ENCODE measurements at places on chromosomes 1 and 21.

- DNase-seq = no peak
These were observed 125.6 kb downstream of the BARHL2 start for GRCh38 chr1:90591355-90591969.

DNA sequence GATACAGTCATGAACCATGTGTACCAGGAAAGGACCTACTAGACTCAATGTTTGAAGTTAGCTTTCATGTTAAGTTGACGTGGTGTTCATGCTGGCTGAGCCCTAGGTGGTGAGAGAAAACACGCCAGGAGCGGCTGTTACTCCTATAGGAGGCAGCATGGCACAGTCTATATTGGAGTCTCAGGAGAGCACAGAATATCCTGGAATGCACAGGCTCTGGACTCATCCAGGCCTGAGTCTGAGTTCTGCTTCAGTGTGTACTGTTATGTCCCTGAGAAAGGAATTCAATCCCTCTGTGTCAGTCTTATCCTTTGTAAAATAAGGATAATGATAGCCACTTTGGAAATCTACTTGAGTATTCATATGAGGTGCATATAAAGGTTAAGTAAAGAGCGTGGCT, 41.2 kb downstream of the DPT start:
- DNase-seq = no peak

DNA sequence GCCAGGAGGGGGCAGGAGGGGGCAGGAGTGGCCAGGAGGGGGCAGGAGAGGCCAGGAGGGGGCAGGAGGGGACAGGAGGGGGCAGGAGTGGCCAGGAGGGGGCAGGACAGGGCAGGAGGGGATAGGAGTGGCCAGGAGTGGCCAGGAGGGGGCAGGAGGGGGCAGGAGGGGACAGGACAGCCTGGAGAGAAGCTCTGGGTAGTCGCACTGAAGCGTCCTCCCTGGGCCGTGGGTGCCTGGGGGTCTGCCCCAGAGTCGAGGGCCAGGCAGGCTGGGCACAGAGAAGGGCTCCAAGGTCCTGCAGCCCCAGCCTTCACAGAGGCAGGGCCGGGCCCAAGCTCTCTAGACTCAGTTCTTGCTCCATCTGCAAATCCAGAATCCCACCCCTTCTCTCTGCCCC, 22.9 kb downstream of the MEGF6 start:
- DNase-seq = no peak

- no peak for DNase-seq
These were observed 114.3 kb downstream of the DHRS3 start for GRCh38 chr1:12503709-12504108.

DNA sequence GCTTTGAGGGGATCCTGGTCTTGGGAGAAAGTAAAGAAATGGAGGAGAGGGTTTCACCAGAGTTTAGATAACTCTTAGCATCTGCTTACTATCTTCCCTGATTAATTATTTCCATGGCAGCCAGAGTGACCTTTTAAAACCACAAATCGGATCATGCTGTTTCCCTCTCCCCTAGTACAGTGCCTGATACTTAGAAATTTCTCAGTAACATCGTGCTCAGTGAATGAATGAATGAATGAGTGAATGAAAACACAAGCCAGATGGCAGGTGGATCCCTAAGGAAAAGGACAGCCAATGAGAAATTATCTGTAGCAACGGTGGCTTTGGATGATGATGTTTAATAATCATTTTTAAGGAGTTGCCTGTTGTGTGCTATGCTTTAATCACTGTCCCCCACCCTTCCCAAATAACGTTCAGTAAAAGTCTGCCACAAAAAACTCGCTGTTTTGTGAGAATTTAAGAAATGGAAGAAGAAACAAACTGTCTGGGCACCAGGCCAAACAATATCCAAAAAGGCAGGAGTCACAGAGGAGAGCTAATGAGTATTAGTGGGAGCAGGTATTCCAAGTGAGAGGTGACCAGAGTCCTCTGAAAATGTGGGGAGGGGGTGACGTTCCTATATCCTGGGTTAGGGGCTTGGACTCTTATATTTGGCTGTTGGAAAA, 737 bp upstream of the SMAP2 start:
- DNase-seq = no peak

DNA sequence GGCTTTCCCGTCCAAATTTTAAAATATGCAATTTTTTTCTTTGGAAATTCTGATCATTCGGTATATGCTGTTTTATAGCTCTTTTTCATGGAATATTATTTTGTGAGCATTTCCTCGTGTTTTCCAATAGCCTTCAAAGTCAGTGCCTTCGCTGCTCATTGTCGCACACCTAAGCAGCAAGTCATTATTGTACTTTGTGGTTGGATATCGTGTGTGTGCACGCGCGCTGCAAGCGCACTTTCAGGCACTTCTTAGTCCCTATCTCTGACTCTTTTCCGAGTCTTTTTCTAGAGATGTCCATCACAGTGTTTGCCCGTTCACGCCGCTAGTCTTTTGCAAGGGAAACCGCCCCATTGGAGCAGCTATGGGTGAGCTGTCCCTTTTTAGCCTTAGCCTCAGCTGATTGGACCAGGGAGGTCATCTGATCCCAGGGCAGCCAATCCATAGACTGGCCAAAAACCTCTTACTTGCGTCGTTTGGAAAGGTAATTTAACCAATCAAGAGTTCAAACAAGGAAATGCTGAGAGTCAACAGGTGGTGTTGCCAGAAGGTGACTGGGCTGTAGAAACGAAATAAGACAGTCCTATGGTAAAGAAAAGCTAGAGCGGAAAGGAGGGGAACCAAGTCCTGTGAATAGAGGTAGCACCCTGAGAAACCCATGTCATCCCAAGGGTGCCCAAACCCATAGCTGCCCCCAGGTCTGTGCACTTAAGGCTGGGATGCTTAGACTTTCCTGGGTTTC, 710 bp upstream of the HYI start:
- DNase-seq = peak; percentile 86

- DNase-seq = no peak
These were observed 21.6 kb downstream of the TNN start for GRCh38 chr1:175089136-175089718.

DNA sequence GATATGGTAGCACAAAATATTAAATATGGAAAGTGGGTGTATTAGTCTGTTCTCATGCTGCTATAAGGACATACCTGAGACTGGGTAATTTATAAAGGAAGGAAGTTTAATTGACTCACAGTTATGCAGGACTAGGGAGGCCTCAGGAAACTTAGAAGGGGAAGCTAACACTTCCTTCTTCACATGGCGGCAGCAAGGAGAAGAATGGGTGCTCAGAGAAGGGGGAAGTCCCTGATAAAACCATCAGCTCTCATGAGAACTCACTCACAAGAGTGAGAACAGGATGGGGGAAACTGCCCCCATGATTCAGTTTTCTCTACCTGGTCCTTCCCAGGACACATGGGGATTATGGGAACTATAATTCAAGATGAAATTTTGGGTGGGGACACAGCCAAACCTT, 15.8 kb upstream of the BACE2 start:
- no peak for DNase-seq

DNA sequence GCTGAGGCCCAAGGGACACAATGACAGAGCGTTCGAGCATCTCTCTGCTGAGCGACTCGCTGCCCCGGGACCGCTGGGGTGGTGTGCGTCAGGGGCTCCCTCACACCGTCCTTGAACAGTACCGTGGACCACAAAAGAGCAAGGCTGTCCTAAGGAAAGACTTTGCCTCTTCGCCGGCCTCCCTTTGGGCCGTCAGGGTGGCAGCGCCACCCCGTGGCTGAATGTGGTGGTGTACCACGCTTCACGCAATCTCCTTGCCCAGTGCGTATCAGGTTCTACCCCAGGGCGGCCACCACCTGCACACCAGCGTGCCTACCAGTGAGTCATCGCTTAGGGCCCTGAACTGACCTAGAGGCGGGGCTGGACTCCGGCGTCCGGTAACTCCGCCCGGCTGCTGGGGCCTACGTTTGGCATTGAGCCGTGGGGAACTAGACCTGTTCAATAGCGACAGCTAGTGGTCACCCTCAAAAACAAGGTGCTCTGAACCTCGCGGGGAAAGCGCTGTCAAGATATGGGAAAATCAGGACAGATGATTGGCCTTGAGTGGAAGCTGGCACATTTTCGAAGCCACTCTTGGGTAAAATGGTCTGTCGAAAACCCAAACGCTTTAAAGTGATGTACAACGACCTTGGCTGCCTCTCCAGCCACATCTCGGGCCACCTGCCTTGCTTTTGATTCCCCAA, 8.1 kb upstream of the TRAF3IP3 start:
- DNase-seq = peak; percentile 82

GRCh38 chr1:196723325-196724185, 51.1 kb upstream of the CFHR3 start:
- DNase-seq = peak; percentile 31

- DNase-seq = no peak
These were observed 46.6 kb upstream of the SCAF4 start for GRCh38 chr21:31778546-31778945.

GRCh38 chr1:218496561-218496960, 151.4 kb downstream of the TGFB2 start:
- DNase-seq = no peak

DNA sequence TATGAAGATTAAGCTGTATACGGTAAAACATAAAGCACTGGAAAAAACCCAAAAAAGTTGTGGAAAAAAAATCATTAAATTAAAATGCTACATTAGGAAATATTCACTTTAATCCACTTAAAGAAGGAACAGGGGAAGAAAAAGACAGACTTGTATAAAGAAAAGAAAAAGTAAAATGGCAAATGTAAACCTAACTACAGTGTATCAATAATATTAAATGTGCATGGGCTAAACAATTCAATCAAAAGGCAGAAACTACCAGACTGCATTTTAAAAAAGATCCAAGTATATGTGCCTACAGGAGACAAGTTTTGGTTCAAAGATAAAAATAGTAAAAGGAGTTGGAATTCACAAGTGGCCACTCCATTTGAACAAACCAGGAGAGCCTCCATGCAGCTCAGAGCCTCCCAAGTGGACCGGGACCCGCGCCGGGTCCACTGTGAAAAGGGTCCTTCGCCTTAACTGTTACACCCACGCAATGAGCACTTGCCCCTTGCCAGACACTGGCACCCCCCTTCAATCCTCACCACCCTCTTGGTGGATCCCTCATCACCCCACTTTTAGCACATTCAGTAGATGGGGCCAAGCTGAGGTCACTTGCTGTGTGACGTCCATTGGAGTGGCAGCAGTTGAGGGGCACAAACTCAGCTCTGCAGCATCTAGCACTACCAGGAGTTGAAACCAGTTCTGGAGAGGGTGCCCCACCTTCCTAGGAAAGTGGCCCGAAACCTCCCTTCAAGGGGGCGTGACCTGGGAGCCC, 898 bp downstream of the C1orf174 start:
- DNase-seq = no peak

- no peak for DNase-seq
These were observed 6.1 kb upstream of the C1orf53 start for GRCh38 chr1:197896301-197896700.

DNA sequence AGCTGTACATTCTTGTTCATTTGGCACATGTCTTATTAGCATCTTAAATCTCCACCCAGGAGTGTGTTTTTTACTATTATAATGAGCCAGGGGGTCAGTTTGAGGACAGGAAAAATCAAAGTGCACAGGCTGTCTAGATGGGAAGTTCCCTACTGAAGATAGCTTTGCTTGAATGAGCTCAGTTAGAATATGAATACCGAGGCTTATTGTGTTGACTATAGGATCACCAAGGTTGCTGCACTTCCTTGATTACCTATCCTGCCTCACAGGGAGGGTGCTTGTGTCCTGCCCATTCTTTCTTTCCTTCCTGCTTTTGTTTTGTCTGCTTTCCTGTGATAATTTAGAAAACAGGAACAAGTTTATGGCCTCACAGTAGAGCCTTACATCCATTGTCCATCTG, 16.3 kb downstream of the PHGDH start:
- DNase-seq = no peak

- DNase-seq = no peak
These were observed 10.2 kb downstream of the LY9 start for GRCh38 chr1:160806109-160806665.

GRCh38 chr1:227192163-227192562, 126.1 kb downstream of the CDC42BPA start:
- DNase-seq = no peak

DNA sequence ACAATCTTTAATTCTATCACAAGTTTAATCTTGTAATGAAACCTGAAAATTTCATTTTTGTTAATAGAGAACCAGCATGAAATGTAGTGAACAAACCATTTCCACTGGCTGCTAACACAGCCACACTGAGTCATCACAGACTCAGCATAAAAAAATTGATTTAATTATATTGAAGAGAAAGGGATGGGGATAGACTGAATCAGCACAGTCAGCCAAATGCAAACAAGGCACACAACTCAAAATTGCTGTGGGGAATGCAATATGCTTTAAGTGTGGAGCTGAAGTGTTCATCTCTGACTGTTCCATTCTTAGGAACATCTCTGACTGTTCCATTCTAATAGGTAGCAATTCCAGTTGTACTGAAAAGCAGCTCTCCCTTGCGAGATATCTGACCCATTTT, 299.8 kb downstream of the MRPL39 start:
- no peak for DNase-seq

DNA sequence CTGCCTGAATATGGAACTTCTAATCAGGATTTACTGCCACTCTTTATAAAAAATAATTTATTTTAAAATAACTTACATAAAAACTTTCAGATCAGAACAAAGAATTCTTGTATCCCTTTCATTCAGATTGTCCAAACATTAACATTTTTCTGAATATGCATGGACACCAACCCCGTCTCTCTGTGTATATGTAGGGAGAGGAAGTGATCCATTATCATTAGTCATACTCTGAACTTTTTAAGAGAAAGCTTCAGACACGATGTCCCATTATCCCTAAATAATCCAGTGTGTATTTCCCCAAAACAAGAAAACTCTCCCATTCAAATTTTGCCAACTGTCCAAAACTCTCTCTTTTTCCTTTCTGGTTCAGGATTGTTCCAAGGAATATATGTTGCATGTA, 122.3 kb upstream of the CXADR start:
- DNase-seq = no peak

DNA sequence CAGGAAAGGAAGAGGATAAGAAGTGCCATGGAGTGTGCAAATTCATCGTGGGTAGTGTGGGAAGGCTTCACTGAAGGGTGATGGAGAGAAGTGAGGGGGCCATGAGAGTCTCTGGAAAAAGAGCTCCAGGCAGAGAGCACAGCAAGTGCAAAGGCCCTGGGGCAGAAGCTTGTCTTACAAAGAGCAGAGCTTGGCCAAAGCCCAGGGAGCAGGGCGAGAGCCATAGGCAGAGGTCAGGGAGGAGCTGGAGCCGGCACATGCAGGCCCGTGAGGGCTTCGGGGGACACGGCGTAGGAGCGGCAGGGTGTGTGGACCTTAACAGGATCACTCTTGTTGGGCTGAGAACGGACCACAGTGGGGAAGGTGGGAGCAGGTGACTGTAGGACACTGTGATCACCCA, 83.7 kb upstream of the EDN2 start:
- no peak for DNase-seq

DNA sequence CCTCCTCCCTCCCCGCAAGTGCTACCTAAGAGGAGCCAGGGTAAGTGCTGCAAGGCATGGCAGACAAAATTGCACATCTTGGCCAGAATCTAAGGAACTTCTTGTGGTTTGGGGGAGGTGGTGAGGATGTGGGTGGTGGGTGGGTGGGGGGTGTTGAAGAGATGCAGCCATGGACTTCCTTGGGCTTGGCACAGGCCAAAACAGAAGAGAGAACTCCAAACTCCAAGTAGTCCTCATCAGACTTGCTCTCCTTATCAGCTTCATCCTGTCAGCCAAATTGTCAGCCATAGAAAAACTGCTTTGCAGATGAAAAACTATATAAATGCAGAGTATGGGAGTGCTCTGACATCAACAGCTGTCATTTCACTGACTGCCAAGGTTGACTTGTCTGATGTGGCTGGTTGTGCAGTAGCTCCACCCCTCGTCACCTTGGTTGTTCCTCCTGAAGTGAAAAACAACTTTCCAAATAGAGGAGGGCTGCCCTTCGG, 7.1 kb downstream of the AMIGO1 start:
- DNase-seq = no peak

- DNase-seq = no peak
These were observed 24.1 kb downstream of the POGZ start for GRCh38 chr1:151435174-151435573.
